ENCODE measurements at places on chromosomes 4 and X. TPM values are rescaled to one million over a fixed set of nuclear protein-coding genes. Genes with fewer than 3 reads are reported as not detected.

Gene NPY1R
- polyA plus RNA-seq = not detected

DNA sequence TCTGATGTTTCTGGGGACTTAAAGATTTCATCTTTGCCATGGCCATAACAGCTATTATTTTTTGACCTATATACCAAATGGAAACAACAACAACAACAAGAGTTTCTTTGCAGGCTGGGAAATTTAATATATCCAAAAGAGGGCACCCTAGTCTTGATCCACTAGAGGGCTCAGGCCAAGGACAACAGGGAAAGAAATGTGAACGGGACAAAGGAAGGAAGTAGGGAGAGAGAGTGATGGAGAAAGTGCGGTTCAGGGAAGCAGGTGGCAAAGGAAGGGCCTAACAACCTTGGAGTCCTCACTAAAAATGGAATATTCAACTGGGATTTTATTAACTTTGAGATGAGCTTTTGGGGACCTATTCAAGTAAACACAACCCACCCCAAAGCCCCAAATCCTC, 67.8 kb upstream of the SCML1 start:
- no peak for DNase-seq

DNA sequence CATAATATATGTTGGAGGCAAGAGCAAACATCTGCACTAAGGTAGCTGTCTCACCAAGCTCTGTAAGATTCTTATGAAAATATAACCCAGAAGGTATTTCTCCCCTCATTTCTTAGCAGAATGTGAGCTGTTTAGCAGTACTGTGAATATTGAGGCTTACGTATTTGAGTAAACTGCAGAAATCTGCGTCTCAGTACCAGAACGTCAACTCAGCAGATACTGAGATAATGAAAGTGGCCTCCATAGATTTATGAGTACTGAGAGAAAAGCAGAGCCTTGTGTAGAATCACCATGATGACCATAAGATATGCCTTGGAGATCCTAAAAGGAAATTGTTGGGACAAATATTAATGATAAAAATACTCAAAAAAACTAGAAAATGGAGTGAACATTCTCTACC, 296.7 kb upstream of the TECRL start:
- no peak for DNase-seq

DNA sequence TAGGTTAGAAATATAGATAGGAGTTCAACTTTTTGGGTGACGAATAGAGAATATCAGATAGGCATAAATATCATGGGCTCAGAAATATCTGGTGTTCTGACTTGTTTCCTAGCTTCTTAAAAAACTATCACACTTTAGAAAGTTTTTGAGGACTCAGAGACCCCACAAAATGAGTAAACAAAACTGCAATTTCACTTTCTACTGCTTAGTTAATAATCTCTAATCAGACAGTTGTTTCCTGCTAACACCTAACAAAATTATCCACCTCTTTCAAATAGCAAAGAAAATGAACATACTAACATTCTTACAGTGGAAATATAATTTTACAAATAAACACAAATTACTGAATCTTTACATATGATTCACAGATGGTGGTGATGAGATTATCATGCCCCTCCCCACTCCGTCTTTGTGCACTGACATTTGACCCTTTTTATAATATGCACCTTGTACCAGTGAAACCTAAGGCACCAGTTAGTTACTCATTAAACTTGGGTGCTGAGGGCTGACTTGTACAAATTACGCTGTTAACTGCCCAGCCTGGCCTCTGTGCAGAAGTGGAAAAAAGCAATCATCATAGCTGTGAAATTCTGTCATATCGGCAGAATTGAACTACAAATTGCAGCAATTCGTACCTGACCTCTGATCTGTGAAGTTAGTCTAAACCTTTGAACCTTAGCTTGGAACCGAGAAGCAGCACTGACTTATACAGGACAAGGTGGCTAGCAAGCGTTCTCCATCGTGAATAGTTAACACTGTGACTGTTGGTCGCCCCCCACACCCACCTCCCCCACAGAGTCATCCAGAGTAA, 138.7 kb downstream of the CHRNA9 start:
- no peak for DNase-seq

DNA sequence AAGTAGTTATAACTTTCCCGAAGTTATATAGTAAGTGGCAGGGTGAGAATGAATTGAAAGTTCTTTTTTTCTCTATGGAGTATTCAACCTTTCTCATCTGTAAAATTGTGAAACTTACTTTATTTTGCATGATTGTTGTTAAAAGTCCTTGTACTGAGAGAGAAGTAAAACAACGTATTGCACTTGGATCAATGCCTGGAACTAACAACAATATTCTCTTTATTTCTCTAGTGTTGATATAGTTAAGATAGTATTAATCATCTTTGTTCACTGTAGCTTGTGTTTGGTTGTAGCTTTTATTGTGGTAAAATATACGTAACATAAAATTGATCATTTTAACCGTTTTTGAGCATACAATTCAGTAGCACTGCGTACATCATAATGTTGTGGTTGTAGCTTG, 48.7 kb downstream of the STIM2 start:
- DNase-seq = no peak

Data from naive B cell (primary cell).